Activated CD8-positive, alpha-beta memory T cell treated with anti-CD3 and anti-CD28 coated beads for 24 hours (primary cell): ENCODE measurements at places on chromosomes 1 and 21.

- DNase-seq: no peak
Observed at GRCh38 chr1:159851407-159851806, 11.1 kb downstream of the VSIG8 start.

DNA sequence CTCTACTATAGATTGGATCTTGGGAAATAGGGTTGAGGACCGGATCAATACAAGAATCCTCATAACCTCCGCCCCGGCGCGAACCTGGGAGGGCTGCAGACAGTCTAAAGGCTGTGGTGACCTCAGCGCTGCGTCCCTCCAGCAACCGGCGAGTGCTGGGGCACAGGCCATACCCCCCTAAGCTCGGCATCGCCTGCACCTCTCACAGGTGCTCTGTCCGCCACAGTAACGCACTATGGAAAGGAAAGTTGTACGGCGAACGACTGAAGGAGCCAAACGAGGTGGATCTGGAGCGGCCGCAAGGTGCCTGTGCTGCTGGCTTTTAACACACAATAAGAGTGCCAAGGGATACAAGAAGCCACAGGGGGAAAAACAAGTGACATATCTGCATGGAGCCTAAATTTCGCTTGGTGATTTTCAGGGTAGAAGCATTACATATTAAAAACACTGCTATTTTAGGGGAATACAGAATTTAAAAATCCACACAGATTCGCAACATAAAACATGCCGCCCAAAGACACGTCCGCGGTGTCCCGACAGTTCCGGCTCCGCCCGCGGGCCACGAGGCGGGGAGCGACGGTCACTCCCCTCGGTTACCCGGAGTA lies 1.4 kb upstream of the RBM15 start:
- peak; percentile 82 for DNase-seq

DNA sequence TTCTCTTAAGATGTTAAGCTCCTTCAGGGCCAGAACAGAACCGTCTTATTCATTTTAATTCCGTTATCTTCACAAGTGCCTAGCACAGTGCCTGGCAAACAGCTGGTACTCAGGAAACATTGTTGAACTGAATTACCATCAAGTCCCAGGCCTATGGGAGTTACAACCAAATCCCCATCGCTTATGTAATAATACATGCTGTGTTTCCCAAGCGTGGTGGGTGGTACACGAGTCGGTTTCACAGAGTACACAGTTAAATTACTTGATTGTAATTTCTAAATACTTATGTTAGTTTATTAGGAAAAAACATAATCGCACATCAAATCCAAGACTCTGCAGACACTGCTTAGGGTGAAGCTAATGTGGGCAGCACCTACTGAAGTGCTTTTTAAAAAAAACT lies 1.0 kb downstream of the ANGEL2 start:
- no peak for DNase-seq

DNA sequence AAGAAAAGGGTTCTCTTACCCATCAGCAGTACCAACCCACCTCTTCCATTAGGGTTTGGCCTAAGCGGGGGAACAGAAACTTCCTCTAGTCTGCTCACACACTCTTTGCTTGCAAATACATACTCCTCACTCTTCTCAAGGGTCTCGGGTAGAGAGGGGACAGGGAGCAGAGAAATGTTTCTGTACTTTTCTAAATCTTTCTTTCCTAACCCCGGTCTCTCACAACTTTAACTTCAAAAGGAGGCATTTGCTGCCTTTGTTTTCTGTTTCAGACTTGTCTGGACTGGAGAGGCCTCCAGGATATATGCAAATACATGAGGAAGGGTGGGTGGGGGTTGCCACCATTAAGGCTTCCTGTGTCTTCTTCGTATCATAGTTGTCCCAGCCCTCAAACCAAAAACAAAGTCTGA lies 10.5 kb upstream of the LAX1 start:
- DNase-seq: no peak

DNA sequence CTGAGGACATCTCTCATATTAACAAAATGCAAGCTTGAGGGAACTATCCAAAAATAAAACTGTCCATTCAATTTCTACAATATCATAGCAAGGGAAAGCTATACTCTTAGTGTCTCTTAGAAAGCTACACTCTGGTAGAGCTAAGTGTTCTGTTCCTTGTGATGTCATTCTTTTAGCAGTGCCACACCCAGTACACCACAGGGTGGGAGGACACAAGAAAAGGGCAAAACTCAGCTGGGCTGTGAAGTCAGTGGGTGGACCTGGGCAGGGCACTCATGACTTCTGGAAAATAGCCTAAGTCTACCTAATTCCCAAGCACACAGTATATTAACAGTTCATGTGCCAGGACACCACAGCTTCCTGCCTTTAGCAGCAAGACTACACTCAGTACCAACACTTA lies 42.2 kb upstream of the TNFSF4 start:
- DNase-seq: no peak

DNA sequence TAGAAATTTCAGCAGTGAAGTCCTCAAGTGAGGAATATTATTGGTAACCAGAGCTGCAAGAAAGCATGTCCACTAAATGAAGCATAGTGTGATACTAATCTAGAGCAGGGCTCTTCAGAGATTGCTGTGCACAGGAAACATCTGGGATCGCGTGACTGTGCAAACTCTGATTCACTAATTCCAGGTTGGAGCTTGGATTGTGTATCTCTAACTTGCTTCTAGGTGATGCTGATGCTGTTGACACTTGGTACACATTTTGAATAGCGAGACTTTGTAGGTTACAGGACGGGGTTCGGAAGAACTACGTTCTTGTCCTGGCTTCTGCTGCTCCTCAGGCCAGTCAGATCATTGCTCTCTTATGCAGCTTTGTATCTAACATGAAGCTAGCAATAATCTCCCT lies 66.5 kb downstream of the PRRX1 start:
- no peak for DNase-seq

DNA sequence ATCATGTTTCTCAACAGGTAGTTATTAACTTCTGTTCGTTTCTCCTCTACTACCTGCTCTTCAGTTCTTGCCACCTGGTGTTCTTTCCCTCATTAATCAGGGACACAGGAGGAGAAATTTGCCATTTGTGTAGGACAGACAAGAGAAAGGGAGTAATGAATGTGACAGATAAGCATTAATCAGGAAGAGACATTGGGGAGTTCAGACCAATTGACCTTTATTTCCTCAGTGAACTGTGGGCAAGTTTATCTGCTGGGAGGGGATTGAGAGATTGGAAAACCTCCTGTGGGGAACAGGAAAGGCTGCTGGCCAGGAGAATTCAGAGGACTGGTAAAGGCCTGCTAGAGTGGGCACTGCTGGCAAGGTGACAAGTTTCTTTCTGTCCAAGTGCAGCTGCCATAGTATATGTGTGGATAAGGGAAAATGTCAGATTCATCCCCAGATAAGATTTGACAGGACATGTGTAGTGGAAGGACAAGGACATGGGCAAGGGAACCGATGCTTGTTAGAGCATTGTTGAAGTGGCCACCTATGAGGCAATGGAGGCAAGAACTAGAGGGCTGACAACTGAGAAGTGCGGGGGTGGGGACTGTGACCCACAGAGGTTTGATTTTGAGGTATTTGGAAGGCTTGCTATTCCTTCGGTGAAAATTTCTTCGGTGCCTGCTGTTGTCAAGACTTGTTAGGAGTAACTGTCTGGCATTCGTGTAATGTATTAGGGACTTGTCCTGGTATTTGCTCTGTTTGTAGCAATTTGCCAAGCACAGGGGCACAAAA lies 12.6 kb downstream of the SZT2 start:
- DNase-seq: no peak

- no peak for DNase-seq
Observed at GRCh38 chr1:59193443-59194093, 103.3 kb upstream of the FGGY start.

DNA sequence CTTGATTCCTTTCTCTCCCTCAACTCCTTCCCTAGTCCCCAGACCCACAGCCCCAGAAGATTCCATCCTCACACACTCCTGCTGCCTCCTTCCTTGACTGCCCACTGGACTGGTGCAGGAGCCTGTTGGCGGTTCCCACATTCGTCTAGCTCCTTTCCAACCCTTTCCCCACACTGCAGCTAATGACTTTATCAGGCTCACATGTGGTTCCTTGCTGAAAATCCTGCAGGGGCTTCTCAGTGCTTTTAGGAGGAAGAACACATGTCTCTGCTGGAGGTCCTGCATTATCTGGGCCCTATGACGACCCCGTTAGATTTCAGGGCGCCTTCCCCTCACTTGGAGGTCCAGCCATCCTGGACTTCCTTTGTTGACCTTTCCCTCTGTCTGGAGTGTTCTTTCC lies 50.2 kb downstream of the EDN2 start:
- no peak for DNase-seq

- DNase-seq: no peak
Observed at GRCh38 chr1:193019442-193020026, 39.6 kb downstream of the UCHL5 start.

DNA sequence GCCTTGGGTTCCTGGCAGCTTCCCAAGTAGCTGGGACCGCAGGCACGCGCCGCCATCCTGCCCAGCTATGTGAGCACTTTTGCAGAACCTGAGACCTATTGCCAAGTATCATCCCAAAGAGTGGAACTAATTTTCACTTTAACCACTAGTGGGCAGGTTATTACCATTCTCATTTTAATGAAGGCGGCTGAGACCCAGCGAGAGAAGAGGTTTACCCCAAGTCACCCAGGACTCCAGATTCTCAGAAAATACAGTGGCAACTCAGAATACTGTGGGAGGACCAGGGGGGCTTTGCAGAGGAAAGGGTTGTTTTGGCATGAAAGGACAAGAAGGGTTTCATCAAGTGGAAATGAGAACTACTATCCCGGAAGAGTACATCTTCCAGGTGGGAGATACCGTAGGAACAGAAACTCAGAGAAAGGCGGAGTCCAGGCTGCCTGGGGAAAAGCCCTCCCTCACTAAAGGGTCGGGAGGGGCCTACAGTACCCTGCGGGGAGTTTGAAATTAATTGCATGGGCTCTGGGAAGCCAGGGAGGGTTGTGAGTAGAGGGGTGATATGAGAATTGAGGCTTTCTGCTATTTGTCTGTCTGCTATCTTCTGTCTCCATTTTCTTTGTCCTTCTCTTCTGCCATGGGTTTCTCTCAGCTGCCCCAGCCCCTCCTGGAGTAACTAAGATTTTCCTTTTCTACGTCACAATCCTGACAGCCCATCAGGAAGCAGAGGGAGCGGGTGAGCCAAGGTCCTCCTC lies 7.2 kb upstream of the SEMA4A start:
- DNase-seq: peak; percentile 75

- DNase-seq: no peak
Observed at GRCh38 chr1:4658643-4659628, 4.5 kb downstream of the AJAP1 start.

- no peak for DNase-seq
Observed at GRCh38 chr1:167797015-167797414, 75.2 kb downstream of the MPZL1 start.

- no peak for DNase-seq
Observed at GRCh38 chr1:194295685-194296084, 1109.3 kb upstream of the B3GALT2 start.

GRCh38 chr1:11980676-11980972 lies 380 bp downstream of the MFN2 start:
- no peak for DNase-seq

GRCh38 chr1:36238433-36238832 lies 14.2 kb downstream of the THRAP3 start:
- DNase-seq: no peak

DNA sequence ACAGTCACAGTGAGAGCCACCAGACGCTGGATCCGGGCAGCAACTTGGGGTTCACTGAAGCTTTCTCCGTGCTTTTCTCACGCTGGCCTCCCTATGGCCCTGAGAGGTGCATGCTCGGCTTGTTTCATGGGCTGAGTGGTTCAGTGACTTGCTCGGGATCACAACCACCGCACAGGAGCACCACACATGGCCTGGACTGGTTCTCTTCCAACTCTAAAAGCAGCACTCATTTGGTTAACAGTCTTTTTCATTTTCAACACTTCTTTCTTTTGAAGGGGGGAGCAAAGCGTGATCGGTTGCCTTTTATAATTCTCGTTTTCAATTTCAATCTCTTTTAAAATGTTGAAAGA lies 26.2 kb downstream of the UBIAD1 start:
- DNase-seq: no peak

DNA sequence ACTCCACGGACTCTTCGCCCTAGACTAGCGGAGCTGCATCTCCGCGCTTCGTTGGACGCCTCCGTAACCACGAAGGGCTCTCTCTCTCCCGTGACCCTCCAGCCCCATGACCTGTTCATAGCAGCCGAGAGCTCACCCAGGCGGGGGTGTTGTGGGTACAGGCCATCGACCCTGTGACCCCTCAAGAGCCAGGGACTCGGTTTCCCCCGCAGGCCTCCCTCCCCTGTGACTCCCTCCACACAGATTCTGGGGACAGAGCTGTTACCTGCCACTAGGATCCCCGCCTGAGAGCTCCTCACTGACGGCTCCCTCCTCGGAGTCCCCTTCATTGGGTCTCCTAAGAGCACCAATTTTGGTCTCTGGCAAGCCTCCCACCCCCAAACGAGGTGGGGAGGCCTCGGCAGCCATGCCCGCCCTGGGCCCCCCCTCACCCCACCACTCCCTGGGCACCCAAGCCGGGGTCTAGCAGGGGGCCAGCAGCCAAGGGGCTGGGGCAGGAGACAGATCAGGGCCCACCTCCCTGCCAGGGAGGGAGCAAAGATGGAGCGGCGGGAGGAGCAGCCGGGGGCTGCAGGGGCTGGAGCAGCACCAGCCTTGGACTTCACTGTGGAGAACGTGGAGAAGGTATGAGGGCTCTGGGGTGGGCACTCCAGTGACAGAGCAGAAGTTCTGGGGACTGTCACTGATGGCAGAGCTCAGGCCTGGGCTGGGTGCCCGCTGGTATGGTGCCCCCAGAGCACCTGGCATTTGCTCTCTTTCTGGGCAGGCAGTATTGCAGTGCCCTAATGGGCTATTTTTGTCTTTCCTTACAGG lies 517 bp downstream of the IPO13 start:
- no peak for DNase-seq

DNA sequence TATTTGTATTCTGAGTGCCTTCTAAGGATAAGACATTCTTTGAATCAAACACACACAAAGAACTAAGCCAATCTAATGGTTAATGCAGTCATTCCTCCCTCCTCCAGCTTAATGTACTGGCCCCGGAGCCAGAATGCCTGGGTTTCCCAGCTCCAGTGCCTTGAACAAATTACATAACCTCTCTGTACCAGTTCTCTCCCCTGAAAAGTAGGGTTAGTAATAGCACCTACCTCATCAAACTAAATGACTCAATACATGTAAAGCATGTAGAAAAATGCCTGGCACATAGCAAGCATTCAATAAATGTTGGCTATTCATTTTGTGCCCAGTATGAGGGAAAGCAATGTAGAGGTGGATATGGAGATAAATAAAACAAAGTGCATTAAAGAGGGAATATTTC lies 14.0 kb downstream of the C1orf52 start:
- no peak for DNase-seq

GRCh38 chr1:28965271-28965870 lies 51.0 kb downstream of the EPB41 start:
- DNase-seq: no peak

DNA sequence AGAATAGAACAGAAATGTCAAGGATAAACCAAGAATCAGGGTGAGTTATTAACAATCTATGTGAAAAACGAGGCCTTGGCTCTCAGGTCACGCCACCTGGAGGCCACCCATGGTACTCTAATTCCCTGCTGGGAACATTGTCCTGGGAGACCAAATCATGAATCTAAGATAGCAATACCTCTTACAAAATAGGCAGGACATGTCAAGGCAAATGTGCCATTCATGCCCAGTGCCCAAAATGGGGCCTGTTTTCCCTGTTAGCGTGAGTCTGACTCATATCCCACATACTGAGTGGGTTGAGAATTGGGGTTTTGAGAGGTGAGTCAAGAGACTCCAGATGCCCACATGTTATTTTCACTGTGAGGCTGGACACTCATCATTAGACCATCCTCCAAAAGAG lies 380.8 kb downstream of the HHIPL2 start:
- DNase-seq: no peak
